ENCODE measurements at places on chromosomes 16 and 17.

DNA sequence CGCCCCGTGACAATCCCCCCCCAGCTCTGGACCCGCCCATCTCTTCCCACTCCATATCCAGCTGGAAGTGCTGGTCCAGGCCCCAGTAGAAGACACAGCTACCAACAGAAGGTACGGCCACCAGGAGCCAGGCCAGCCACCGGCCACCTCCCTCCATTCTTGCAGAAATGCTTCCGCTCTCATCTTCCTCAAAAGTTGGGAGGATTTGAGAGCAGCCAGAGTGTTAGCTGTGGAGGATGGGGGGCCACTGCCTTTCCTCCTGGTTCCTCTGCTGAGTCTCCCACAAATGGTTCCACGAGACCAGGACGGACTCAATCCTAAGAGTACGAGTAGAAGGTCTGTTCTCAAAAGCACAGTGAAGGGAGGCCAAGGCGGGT lies 78.3 kb downstream of the GAS7 start:
- no peak for DNase-seq

- peak; percentile 47 for DNase-seq
Observed at GRCh38 chr16:88298181-88298832, 84.5 kb upstream of the ZNF469 start.

- DNase-seq, result no peak
Observed at GRCh38 chr17:7130621-7131422, 16.2 kb upstream of the ASGR2 start.

- DNase-seq, result no peak
Observed at GRCh38 chr17:39533891-39534290, 72.6 kb downstream of the CDK12 start.

- DNase-seq, result no peak
Observed at GRCh38 chr17:17966399-17966798, 5.8 kb downstream of the TOM1L2 start.

- DNase-seq, result peak; percentile 26
Observed at GRCh38 chr17:18257268-18257981, 1.1 kb downstream of the FLII start.

- no peak for DNase-seq
Observed at GRCh38 chr16:4988647-4989046, 30.5 kb downstream of the SEC14L5 start.

GRCh38 chr16:53412549-53412948 lies 21.7 kb upstream of the RBL2 start:
- DNase-seq, result no peak

GRCh38 chr16:67199011-67199807 lies at the start of gene ELMO3:
TSS of gene ELMO3 (plus strand) at chr16:67199131. CDS start at chr16:67199327, 196 bp downstream.
- DNase-seq, result no peak

DNA sequence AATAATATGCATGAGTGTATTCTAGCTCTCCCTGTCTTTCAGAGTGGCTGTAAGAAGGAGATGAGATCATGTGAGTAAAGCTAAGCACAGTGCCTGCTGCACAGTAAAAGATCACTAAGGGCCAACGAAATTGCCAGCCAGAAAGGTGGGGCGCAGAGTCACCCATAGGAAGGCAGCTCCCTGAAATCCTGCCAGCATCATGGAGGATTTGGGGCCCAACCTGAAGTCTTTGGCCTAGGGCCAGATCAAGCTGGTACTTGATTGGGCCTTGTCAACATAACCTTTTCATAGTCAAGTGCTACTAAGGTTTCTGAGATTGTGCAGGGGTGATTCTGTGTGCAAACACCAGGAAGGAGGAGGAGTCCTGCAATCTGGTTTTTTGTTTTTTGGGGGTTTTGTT lies 16.5 kb downstream of the SCNN1B start:
- DNase-seq, result no peak

- no peak for DNase-seq
Observed at GRCh38 chr16:57031156-57031555, 41.8 kb downstream of the NLRC5 start.

Measured in astrocyte (in vitro differentiated cells and primary cell).